Fibroblast of mammary gland (primary cell): ENCODE measurements at places on chromosomes 2 and 18.
A peak's percentile ranks its signal among the peaks of the same experiment; 100 is the strongest.

DNA sequence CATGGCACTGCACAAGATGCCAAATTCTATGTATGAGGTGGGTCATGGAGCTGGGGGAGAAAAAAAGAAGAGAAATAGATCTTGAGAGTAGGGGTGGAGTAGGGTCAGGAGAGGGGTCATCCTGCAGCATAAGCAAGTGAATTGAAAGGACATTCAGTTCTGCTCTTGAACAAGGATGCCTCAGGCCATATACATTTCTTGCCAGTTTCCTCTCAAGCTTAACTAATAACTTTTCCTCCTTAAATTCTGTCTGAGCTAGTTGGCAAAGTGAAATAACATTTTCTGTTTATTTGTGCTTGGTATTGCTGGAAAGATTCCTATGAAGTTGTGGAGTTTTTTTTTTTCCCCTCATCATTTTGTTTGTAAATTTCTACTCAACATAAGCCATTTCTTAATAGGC lies 99.0 kb upstream of the LTBP1 start:
- DNase-seq: no peak

DNA sequence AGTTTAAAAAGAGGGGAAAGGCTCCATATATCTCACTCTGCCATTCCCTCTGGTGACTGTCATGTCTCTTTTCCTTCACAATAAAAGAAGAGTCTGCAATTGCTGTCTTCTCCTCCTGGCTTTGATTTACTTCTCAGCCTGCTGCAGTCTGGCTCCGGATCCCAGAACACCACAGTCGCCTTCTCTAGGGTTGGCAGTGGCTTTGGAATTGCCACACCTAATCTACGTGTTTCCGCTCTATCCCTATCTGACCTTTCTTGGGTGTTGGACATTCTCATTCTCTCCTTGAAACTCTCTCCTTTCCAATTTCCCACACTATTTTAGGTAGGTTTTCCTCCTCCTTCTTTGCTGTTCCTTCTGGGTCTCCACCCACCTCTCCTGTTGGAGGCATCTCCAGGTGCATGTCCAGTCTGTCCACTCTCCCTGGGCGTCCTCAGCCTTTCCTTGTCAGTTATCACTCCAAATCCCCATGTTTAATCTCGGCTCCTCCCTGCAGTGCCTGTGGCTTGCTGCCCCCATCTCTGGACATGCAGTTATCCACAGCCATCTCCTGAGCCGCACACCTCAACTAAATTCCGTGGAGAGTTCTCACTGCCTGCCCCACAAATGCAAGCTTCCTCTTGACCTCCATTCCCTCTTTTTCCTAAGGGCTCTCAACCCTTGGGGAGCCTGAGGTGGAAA lies 112.8 kb downstream of the KCTD1 start:
- no peak for DNase-seq

- DNase-seq: peak; percentile 54
These were observed 54.1 kb downstream of the E2F6 start for GRCh38 chr2:11411768-11412448.

GRCh38 chr18:26407736-26408601 lies 140.4 kb downstream of the KCTD1 start:
- no peak for DNase-seq

GRCh38 chr2:168726375-168726774 lies 76.1 kb upstream of the NOSTRIN start:
- no peak for DNase-seq

DNA sequence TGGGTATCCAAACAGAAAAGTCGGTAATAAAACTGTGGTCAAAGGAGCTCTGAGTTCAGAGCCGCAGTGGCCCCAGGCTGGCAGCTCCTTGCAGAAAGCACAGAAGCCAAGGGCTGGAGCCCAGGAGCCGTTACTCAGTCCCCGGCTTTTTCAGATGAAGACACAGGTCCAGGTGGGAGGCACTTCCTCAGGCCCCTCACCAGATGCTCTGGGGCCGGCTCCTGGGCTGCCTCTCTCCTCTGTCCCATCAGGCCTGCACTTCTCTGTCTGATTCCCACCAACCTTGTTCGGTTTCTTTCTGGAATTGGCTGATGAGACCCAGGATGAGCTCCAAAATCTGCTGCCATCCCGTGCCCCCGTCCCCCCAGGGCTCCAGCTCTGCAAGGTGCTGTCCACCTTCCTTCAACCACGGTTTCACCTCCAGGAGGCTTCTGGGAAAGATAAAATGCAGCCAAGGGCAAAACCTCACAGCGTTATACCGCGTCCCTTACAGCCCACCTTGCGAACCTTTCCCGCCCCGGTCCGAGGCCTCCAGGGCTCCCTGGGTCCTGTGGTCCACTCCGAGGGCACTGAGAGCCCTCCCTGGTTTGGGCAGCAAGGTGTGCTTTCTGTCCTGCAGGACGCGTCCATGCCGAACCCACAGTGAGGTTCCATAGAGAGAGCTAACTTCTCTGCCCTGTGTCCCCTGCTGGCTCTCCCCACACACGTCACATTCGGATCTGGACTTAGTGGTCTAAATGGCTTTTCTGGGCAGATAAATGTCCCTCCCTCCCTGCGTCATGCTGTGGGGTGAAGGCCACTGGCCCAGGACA lies 102.9 kb downstream of the TPO start:
- DNase-seq: no peak

GRCh38 chr2:53633441-53633840 lies 134.2 kb upstream of the CHAC2 start:
- peak; percentile 30 for DNase-seq

GRCh38 chr2:121346407-121346806 lies 61.4 kb upstream of the TFCP2L1 start:
- DNase-seq: no peak

GRCh38 chr2:120741571-120742561 lies 6.2 kb downstream of the GLI2 start:
- no peak for DNase-seq

GRCh38 chr18:47736376-47737140 lies 193.9 kb downstream of the SMAD2 start:
- no peak for DNase-seq

DNA sequence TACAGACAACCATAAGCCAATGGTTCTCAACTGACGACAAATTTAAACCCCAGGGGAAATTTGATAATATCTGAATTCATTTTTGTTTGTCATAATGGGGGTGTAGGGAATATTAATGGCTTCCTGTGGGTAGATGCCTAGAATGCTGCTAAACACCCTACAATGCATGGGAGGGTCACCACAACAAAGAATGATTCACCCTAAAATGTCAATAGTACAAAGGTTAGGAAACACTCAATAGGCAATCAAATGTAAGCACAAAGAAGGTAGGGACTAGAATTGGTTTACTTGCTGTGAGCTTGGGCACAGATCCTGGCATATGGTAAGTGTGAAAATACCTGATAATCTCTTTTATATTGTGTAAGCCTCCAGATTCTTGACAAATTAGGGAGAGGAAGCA lies 20.1 kb upstream of the FANCL start:
- DNase-seq: no peak

- DNase-seq: no peak
These were observed 8.2 kb downstream of the FAM110C start for GRCh38 chr2:38155-38554.

- no peak for DNase-seq
These were observed 719.5 kb downstream of the DPP10 start for GRCh38 chr2:115161771-115162493.

DNA sequence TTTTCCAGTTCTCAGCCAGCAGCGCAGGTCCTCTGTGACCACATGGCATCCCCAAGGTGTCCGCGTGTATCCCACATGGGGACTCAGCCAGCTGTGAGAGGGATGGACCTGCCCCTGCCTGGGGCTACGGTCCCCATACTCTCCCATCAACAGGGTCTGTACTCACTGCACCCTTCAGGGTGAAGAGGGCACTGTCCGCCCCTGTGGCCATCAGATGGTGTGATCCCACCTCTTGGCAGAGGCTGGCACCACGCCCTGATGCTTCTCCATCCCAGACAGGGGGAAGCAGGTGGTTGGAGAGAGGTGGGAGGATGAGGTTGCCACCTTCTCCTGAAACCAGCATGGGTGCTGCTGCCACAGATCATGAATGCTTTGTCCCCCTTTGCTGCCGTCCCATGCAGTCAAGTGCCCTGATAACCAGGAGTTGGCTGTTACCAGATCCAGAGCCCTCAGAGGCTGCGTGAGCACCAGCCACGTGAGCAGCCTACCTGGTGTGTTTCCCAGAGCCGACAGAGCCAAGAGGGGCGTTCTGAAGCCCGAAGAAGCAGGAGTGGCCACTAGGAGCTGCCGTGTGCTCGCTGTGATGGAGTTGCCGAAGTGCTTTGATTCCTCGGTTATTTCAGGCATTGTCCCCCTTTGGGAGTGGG lies 93.9 kb downstream of the SH3RF3 start:
- DNase-seq: no peak

DNA sequence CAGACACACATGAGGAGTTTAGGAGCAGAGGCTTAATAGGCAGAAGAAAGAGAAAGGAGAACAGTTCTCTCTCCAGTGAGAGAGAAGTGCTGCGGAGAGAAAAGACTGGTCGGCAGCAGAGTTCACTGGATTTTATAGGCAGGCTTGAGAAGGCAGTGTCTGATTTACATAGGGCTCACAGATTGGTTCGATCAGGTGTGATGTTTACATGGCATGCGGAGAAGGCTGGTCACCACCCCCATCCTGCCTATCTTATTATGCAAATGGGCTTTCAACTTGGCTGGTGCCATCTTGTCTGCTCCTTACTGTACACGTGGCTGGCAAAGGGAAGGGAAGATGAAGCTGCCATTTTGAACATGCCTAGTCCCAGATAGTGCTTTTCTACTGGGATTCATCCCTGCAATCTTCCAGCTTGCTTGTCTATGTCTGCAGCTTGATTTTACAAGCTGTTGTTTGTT lies 113.4 kb downstream of the AP1S3 start:
- DNase-seq: no peak

DNA sequence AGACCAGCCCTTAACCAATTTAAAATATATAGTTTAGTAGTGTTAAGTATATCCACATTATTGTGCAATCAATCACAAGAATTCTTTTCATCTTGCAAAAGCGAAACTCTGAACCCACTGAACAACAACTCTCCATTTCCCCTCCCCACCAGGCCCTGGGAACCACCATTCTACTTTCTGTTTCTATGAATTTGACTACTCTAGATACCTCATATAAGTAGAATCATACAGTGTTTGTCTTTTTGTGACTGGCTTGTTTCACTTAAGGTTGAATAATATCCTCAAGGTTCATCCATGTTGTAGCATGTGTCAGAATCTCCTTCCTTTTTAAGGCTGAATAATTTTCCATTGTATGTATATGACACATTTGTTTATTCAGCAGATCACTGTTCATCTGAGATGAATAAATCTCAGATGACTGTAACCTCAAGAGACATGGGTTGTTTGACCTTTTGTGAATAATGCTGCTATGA lies 8.1 kb upstream of the SOS1 start:
- DNase-seq: peak; percentile 64

DNA sequence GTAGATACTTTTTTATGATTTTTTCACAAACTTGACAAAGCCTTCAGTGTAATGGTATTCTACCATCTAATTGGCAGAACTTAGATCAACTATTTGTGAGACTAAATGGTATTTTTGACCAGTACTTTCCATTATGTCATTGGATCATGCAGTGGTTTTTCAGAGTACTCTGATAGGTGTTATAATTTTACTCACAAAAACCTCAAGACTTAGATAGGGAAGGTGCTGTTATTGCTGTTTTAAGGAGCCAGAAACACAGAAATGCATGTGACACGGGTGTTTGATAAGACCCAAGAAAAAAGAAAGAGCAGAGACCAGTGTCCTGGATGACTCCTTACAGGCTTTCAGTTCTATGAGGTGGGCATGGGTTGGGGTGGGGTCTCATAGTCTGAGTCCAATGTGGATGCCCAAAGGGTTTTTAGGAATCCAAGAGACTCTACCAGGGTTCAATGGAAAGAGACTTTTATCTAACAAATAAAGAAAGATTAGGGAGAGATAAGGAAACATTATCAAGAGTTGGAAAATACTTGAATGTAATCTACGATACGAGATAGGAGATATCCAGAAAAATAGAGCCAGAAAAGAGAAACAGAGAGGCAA lies 31.3 kb downstream of the SP140 start:
- no peak for DNase-seq

DNA sequence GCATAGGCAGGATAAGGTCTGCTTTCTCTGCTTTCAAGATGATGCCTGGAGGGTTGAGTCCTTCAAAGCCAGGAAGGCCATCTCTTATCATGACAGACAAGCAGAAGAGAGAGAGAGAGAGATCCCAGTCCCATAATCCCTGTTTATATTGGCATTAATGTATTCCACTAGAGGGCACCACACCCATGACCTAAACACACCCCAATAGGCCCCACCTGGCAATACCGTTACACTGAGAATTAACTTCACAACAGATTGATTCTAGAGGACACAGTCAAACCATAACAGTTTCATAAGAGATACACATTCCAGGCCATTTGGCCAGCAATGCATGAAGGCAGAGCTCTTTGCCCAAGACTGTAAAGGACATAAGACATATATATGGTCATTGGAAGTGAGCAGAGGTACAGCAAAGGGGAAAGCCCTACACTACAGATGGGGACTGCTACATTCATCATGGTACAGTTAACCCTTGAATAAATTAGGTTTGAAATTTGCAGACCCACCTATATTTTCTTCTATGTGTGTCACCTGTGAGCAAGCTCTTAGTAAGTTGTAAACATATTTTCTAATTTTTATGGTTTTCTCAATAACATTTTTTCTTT lies 1516.1 kb downstream of the RPIA start:
- peak; percentile 19 for DNase-seq

DNA sequence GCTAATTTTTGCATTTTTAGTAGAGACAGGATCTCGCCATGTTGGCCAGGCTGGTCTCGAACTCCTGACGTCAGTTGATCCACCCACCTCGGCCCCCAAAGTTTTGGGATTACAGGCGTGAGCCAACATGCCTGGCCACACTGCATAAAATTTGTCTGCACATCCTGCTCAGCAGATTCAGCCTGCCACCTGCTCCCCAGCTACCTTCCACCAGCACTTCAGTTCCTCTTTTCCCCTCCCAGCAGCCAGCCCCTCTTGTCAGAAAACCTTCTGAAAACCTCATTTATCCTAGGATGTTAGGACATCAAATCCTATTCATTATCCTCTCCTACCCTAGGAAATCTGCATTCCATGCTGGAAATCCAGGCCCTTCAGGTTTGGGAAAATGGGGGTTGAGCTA lies 99.4 kb upstream of the STPG4 start:
- no peak for DNase-seq

GRCh38 chr2:159106109-159106508 lies 137.7 kb downstream of the TANC1 start:
- DNase-seq: no peak

GRCh38 chr2:188629753-188630527 lies 338.3 kb downstream of the GULP1 start:
- DNase-seq: peak; percentile 55
